ENCODE measurements at places on chromosomes 1 and 21.

DNA sequence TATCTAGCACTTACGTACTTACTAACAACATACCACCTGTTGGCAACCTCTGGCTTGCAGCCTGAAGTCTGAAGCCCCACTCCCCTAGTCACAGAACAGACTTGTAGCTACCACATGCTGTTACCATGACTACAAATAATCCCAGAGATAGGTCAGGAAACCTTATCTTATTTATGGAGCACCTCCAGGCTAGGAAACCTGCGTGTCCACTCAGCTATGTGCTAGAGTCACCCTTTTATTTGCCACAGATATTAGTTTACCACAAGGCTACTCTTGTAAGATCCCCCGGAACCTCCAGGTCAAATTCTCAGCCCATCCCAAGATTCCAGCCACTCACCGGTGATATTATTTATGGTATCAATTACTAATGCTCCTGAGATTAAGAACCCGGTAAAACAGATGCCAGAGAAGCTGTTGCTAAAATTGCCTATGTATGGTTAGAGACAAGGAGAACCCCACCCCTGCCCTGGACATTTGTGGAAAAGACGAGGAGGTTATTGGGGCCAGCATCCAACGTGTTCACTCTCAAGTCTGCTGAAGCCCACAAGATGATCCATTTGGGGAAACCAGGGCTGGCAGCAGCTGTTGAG, 116.5 kb downstream of the TBX15 start:
- DNase-seq, result no peak

- no peak for DNase-seq
Observed at GRCh38 chr1:145878724-145879123, 6.9 kb downstream of the ANKRD35 start.

DNA sequence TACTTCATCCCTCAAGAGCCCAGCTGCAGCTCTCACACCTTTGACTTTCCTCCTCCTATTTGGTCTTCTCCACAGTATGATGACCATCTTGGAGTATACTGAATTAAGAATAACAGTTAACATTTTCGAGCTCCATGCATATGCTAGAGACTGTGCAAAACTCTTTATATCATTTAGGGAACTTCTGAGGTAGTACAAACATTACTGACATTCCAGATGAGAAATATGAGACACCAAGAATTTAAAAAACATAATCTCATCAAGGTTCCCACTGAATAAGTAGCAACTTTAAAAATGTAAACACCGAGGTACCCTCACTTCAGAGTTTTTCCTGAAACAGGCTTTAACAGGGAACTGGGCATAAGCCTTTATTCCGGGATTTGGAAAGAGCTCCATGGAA, 22.7 kb downstream of the FMO3 start:
- no peak for DNase-seq

- DNase-seq, result no peak
Observed at GRCh38 chr1:111882986-111883560, 106.4 kb downstream of the KCND3 start.

GRCh38 chr1:224689374-224689773, 73.3 kb downstream of the CNIH3 start:
- no peak for DNase-seq

- no peak for DNase-seq
Observed at GRCh38 chr21:38342739-38343138, 85.9 kb downstream of the KCNJ15 start.

- DNase-seq, result no peak
Observed at GRCh38 chr1:53380296-53380695, 52.4 kb upstream of the LRP8 start.

DNA sequence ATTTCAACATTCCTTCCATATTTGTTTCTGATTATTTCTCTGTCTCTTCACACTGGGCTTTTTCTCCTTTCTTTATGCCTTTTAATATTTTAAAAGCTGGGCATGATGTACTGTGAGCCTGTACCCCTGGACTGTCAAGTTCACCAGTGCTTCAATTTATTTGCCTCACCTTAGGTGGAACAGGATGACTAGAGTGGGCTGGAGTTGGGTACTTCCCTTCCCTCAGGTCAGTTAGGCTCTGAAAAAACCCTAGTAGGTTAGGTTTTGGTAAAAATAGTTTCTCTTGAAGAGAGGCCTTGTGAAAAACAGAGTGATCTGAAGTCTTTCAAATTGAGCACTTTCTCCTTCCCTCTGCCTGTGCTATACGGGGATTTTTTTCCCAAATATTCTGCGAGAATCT, 163.0 kb upstream of the LYPLAL1 start:
- no peak for DNase-seq

Data from NCI-H1105 (cell line).